ENCODE measurements at places on chromosomes 6 and 20.

DNA sequence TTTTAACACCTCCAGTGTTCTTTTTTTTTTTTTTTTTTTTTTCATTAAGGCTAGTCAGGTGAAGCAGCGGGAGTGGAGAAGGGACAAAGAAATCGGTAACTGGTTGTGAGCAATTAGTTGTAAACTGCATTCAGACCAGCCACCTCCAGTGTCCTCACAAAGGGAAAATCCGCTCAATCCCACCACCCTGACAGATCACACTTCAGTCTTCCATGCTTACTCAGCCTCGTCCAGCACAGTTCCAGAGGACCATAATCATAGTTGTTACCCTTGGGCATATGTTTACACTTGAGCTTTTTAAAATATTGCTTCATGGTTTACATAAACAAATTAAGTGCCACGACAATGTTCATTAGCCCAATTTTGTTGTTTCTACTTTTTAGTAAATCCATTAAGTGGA, 10.2 kb downstream of the DYNLRB1 start:
- no peak for DNase-seq

DNA sequence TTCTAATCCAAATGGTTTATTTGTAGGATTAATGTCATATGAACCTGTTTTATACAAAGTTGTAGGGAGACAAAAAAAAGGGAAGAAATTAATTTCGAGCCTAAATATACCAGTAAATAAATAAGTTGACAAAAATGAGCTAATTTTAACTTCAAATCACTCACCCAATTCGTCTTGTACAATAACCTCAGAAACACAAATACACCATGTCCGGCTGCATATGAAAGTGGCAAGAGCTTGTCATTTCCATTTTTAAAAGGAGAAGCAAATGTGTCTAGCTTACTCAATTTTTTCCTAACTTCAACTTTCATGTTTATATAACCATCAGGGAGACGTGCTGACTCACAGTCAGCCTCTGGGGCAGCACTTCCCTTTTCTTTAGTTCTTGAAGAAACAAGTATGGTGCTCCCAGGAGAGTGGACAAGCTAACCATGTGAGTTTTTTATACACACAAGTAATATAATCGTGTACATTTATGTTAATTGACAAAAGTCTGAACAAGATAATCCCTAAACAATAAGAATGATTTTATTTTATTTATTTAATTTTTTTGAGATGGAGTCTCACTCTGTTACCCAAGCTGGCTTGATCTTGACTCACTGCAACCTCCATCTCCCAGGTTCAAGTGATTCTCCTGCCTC, 55.5 kb upstream of the SGK1 start:
- DNase-seq: no peak

DNA sequence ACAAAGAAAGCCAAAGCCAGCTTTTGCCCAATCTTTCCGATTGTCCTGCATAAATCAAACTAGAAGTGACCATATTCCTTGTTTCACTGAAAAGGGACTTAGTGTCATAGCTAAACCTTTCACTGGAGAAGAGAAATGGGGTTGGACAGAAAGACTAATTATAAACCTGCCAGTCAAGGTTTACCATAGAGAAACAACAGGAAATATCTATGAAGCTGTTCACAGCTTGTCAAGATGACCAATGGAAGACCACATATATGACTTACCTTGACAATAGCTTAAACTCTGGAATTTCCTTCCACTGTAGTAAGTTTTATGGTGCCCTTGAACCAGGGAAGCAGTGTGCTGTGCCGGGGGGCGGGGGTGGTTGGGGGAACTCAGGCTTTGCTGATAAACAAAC, 107.7 kb upstream of the PHACTR1 start:
- DNase-seq: no peak

- DNase-seq: no peak
These were observed 72.7 kb downstream of the SRC start for GRCh38 chr20:37418591-37419109.
